ENCODE measurements at places on chromosomes 7 and 10.

- no peak for DNase-seq
These were observed 53.4 kb upstream of the FHIP2A start for GRCh38 chr10:114767986-114768821.

GRCh38 chr7:131747658-131748232, 191.3 kb upstream of the PODXL start:
- DNase-seq = no peak

DNA sequence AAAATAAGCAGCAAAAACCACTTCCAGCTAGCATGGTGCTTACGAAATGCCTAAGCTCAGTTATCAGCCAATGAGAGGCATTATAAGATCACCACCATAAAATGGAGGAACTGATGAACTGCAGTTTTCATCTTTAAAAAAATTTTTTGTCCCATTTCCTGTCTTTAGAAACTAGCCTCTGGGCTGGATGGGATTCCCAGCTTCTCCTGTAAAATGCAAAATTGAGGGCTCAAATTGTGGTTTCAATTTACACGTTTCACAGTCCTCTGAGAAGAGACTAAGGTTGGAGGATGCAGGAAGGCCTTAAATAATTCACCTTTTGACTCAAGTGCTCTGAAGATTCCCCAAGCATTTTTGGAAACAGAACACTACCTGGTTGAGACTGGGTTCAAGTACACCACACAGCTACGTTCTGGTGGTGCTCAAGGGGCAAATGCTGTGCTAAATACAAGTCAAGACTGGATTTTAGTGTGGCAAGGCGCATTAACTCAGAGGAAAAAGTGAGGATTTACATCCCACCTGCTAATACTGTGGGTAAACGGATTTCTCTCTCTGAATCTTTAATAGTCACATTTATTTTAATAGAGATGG, 951 bp downstream of the ZNF25 start:
- DNase-seq = no peak

DNA sequence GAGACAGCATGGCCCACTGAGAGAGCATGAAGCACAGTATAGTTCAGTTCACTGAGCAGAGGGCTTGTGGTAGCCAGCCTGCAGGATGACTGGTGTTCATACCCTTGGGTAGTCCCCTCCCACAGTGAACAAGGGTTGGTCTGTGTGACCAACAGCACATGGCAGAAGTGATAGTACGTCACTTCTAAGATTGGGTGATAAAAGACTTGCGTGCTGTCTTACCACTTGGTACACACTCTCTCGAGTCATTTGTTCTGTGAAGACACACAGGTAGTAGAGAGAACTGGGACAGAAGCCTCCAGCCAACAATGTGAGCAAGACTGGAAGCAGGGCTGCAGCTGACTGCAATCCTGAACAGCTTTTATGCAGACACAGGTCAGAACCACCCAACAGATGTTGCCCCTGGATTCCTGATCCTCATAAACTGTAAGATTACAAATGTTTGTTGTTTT, 14.6 kb downstream of the EPC1 start:
- peak; percentile 20 for DNase-seq

DNA sequence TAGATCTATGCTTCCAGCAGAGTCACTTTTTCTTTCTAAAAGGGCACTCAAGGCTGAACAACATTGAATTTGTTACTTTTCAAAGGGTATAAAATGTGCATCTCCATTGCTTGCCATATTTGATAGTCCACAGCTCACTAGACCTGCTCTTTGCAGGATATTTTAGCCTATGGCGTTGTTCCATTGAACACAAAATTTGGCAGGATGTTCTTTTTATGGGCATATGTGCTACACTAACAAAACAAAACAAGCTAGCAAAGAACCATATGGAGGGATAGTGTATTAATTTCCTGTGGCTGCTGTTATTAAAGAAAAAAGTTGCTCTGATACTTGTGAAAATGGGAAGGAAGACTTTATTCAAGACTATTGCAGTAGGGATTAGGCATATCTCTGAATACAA, 828.7 kb downstream of the TYW1 start:
- no peak for DNase-seq

GRCh38 chr10:79047875-79048638, 20.7 kb upstream of the ZMIZ1 start:
- no peak for DNase-seq

GRCh38 chr7:36084485-36085091, 68.5 kb upstream of the EEPD1 start:
- DNase-seq = no peak

- DNase-seq = no peak
These were observed 227.7 kb downstream of the KCNMA1 start for GRCh38 chr10:77409697-77410471.

- DNase-seq = no peak
These were observed 512.6 kb upstream of the SEMA3D start for GRCh38 chr7:85699482-85699881.

GRCh38 chr10:11206676-11207559, 189.2 kb downstream of the CELF2 start:
- no peak for DNase-seq

- DNase-seq = no peak
These were observed 42.4 kb downstream of the TBATA start for GRCh38 chr10:70742537-70743429.

- no peak for DNase-seq
These were observed 49.4 kb downstream of the FRMPD2 start for GRCh38 chr10:48224979-48225560.

DNA sequence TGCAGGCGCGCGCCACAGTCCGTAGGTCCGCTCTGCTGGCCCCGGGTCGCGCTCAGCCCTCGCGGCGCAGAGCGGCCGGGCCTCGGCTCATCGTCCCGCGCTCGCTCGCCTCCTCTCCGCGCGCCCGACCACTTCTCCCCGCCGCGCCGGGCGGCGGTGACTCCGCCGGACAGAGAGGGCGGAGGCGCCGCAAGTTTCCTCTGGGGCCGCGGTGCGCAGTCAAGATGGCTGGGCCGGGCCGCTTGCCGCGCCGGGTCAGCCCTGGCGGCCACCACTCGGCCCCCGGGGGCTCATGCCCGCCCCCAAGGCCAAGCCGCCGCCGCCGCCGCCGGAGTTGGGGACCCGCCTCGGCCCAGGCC, 441 bp downstream of the FZD8 start:
- DNase-seq = no peak

- no peak for DNase-seq
These were observed 38.3 kb upstream of the COBL start for GRCh38 chr7:51354897-51355296.

DNA sequence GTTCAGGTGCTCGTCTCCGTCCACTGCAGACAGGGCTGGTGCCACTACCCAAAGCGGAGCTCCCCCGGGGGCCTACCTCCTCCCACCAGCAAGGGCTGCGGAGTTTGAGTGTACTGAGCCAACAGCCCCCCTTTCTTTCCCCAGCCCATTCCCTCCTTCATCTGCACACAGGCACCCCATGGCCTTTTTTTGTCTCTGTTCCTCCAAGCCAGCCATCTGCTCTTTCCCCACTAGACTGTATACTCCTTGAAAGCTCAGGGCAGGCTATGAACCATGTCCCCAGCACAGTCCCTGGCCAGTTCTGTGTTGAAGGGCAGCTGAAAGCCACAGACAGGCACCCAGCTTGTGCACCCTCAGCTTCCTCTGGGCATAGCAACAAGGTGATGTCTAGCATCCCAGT, 99.4 kb downstream of the ZMIZ1 start:
- DNase-seq = no peak

DNA sequence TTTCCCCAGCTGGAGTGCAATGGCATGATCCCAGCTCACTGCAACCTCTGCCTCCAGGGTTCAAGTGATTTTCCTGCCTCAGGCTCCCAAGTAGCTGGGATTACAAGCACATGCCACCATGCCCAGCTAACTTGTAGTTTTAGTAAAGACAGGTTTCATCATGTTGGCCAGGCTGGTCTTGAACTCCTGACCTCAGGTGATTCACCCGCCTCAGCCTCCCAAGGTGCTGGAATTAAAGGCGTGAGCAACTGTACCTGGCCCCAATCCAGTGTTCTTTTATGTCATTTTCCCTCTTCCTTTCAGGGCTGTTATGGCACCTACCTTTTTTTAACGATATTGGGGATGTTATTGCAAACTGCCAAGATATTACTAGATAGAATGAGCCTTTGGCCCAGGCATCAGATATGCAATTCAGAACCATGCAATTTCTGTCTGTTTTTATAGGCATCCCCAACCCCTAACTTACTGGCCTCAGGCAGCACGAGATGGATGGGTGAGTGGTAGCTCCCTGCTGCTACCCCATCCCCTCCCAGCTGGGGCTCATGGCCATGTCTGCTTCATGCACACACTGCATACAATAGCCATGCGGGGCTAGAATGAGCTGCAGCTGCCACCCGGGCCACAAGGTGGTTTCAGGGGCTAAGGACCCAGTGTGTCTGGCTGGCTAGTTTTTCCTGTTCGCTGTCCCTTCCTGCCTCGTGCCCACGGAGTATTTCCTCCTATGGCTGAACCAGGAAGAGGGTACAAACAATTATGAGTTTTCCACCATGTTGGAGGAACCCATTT, 1080.1 kb upstream of the SORCS1 start:
- DNase-seq = no peak

GRCh38 chr10:7950981-7951847, 103.3 kb upstream of the GATA3 start:
- DNase-seq = no peak
